KBM-7 (cell line): ENCODE measurements at places on chromosomes 4 and X.

DNA sequence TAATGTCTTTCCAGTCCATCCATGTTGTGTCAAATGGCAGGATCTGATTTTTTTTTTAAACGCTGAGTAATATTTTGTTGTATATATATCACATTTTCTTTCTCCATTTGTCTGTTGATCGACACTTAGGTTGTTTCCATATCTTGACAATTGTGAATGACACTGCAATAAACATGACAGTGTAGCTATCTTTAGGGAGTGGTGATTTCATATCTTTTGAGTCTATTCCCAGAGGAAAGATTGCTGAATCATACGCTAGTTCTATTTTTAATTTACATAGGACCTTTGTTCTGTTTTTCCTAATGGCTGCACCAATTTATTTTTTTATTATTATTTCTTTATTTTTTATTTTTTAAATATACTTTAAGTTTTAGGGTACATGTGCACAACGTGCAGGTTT lies 470.7 kb downstream of the CCSER1 start:
- DNase-seq = no peak

DNA sequence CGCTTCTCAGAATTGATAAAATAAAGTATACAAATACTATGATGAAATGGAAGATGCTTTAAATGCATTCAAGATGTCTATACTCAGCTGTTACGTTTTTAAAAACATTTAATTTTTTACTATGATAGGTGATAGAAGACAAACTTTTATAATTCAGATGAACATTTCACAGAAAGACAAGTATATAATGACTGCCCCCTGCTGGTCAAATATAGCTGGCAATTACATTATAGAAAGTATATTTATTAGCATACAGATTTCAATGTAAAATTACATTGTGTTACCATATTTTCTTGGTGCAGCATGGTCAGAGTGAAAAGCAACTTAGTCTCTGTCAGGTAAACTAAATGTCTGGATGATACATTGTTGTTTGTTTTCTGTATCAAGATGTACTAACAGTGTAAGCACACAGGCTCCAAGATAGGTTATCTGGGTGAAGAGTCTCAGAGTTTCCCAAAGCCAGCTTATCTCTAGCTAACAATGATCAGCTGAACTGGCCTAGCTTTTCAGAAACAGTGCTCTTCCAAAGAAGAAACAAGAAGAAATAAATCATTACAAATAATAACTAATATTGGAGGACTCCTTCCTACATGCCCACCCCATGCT lies 54.1 kb downstream of the SRPX start:
- DNase-seq = peak; percentile 43

DNA sequence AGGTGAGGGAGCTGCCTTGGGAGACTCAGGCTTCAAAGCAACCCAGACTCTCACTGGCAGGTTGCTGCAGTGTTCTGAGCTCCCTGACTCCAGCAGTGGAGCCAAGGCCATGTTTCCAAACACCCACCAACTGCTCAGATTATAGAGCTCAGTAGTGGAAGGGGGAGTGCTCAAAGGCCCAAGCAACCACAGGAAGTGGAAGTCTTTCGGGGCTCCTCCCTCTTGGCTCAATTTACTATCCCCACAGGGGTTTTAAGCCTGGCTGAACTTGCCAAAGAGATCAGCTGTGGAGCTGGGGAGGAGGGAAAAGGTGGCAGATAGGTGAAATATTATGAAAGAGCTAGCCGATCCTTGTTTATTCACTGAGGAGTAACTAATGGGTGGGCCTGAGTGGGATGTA lies 82.5 kb downstream of the HPRT1 start:
- DNase-seq = peak; percentile 84

DNA sequence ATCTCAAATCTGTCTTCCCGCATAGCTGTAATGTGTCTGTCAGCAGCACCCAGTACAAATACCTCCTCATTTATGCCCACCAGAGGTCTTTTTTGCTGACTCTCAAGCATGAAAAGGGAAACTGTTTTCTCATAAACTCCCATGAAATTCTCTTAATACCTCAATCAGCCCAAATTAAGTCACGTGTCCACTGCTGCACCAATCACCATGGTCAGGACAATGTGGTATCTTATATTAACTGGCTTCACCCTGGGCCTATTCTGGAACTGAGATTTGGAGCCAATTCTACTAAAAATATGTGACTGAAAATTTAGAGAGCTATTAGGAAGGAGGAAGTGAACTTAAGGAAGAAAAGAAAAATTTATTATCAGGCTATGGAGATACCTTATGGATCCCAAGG lies 58.4 kb downstream of the IL21 start:
- no peak for DNase-seq

DNA sequence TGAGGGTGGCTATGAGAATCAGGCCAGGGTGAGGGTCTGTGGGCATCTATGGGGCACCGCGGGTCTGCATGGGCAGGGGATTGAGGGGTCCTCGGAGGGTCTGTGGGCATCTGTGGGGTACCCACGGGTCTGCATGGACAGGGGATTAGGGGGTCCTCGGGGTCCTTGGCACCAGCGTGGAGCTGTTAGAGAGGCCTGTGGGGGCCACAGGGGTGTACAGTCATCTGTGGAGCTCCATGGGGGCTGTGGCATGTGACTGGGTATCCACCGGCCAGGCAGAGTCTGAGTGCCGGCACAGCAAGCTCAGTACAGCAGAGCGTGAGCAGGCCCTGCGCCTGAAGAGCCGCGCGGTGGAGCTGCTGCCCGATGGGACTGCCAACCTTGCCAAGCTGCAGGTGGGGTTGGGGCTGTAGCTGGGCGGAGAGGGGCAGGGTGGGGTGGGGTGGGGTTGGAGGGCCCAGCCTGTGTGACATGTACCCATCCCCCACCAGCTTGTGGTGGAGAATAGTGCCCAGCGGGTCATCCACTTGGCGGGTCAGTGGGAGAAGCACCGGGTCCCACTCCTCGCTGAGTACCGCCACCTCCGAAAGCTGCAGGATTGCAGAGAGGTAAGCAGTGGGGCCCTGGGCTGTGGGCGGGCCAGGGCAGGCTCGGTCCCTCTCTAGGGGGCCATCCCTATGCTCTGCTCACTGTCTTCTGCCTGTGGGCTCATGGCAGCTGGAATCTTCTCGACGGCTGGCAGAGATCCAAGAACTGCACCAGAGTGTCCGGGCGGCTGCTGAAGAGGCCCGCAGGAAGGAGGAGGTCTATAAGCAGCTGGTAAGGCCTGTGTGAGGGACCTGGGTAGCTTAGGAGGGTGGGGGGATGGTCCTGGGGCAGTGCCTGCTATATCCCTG lies 12.9 kb downstream of the CCDC22 start:
- DNase-seq = no peak

- peak; percentile 88 for DNase-seq
Measured at GRCh38 chr4:79211490-79211889, 114.4 kb downstream of the NAA11 start.

DNA sequence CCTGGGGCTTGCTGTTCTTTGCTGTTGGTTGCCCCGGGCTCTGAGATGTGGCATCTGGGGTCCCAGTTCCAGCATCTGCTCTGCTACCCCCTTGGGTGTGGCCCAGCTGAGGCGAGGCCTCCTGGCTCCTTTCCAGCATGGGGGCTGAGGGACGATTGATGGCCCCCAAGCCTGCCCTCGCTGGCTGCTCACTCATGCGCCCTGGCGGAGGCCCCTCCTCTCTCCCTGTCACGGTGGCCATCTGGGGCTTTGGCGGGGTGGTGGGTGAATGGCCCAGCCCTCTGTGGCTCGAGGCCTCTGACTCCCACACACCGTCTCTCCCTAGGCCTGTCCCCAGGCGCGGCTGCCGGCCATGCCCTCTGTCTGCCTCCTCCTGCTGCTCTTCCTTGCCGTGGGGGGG lies 1.8 kb downstream of the PLXNA3 start:
- DNase-seq = peak; percentile 49

DNA sequence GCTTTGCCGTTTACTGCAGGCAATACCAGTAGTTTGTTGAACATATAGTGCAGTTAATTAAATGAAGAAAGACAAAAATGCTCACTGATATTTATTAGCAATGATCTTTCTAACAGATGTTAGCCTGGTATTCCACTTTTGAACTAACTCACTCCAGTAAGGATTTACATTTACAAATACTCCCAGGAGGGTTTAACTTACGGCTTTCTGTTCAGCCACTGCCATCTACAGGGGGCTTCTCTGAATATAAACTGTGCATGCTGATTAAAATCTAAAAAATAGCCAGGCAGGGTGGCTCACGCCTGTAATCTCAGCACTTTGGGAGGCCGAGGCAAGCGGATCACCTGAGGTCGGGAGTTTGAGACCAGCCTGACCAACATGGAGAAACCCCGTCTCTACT lies 2.2 kb upstream of the SRD5A3 start:
- no peak for DNase-seq

DNA sequence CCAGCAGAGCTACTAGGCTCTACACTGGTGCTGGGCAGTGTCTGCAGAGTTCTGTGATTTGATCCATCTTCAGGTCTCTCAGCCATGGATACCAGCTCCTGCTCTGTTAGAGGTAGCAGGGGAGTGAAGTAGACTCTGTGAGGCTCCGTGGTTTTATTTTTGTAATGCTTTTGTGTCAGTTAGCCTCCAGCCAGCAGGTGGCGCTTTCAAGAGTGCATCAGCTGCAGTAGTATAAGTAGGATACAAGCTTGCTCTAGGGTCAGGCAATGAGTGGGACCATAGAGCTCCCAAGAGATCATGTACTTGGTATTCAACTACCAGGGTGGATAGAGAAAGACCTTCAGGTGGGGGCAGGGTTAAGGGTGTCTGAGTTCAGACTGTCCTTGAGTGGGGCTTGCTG lies 362.5 kb upstream of the TRAM1L1 start:
- peak; percentile 35 for DNase-seq

GRCh38 chr4:20639346-20639745 lies 60.9 kb upstream of the PACRGL start:
- no peak for DNase-seq

- DNase-seq = no peak
Measured at GRCh38 chr4:36439556-36439955, 158.1 kb downstream of the DTHD1 start.

DNA sequence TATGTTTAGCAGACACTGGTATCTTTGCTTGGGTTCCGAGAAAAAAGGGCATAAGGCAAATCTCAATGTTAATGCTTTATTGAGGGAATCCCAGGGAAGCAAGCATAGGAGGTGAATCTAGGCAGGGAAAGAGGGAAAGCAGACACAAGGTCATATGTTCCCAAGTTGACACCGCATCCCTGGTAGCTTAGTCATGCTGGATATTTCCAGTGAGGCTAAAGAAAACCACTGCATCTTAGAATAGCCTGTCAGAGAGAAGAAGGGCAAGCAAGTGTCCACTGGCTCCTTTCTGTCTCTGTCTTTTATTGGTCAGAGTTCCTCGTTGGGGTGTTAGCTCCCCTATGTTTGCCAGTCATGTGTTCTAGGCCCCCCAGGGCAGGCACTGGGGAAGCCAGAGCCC lies 104.7 kb downstream of the NKX6-1 start:
- DNase-seq = no peak

- DNase-seq = no peak
Measured at GRCh38 chrX:1813809-1814208, 198.9 kb downstream of the ASMT start.

- no peak for DNase-seq
Measured at GRCh38 chr4:174707051-174707676, 121.9 kb downstream of the GLRA3 start.

GRCh38 chr4:139574641-139575040 lies 18.6 kb upstream of the SETD7 start:
- no peak for DNase-seq
